ENCODE measurements at places on chromosomes 4 and X.

GRCh38 chr4:186307497-186307896 is 41.5 kb downstream of the F11 start:
- no peak for DNase-seq

DNA sequence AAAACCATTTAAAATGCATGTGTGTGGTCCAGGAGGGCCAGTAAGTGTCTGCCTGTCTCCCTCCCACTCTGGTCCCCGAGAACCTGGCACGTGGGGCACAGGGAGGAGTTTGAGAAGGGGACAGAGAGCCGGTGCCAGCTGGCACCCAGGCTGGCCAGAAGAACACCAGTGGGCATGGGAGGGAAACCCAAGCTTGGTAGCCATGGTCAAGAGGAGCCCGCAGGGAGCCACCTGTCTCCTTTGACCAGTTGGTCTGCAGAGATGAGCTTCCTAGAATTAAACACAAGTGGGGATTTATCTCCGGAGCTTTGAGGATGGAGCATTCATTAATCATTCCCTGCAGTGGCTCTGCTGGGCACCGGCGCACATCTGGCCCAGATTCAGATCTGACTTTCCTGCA is 41.6 kb downstream of the HMX1 start:
- DNase-seq: no peak

GRCh38 chr4:153472122-153473037 is 6.2 kb downstream of the TMEM131L start:
- DNase-seq: no peak

DNA sequence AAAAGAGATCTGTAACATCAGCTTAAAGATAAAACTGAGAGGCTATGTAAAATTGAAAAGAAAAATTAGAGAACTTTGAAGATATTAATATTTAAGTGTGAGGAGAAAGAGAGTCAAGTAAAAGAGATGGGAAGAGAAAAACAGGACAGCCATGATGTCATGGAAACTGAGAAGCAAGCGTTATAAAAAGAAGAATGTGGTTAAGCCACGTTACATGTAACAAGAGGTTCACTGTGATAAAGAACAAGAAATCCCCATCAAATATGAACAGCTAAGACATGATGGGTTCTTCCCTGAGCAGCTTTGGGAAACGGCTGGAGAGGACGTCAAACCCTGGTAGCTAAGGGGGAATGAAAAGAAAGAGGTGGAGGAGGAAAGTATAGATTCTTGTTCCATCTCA is 1269.3 kb upstream of the TENM3 start:
- no peak for DNase-seq
